ENCODE measurements at places on chromosomes 6 and 20. TPM values are rescaled to one million over a fixed set of nuclear protein-coding genes. Genes with fewer than 3 reads are reported as not detected.

Gene DUSP15
- 3.3 TPM for total RNA-seq

Gene FAM83D
- total RNA-seq = 311 TPM

Gene ZKSCAN3
- 8.1 TPM for total RNA-seq

Gene PAX1
- total RNA-seq = not detected

Gene PBOV1
- total RNA-seq = not detected

Gene OPRM1
- total RNA-seq = 0.40 TPM

Gene SSTR4
- total RNA-seq = not detected

Gene DEFB124
- not detected for total RNA-seq

DNA sequence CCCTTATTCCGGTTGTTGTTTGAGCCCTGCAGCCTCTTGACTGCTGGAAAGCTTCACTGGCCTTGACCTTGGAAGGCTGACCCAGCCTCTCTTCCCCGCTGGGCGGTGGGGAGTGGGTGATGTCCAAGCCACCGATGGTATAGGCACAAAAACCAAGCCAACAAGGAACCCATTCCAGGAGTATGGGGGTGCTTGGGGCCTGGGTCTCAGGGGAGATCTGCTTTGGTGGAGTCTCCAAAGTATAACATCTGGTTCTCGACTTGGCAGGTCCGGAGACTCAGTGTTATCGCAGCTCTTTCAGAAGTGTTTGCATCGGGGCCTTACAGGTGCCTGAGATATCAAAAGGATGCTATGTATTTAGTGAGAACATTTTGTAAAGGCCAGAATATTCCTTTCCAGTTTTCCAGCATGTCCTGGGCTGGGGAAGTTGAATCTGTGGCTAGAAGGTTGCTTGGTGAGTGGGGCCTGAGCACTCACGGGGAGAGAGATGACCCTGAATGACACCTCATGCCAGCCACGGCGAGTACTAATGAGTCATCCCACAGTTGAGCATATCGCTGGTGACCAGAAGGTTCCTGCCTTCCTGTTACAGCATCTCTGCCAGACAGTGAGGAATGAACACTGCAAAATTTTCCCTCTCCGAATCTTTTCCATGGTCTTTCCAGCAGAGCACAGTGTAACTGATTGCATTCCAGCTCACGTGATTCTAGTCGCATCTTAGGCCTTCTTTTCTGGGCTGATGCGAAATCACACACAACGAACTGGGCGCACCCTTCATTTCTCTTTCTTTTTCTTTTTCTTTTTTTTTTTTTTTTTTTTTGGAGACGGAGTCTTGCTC, 133.9 kb downstream of the ZDHHC14 start:
- no peaks in the 10 kb centered on the region for H3K36me3 ChIP-seq
- no peaks in the 10 kb centered on the region for H3K27me3 ChIP-seq
- H3K4me3 ChIP-seq = no peak overlapping the region
- no peaks in the 10 kb centered on the region for H3K4me1 ChIP-seq

GRCh38 chr6:89432875-89433251, at the start of gene ANKRD6:
Gene ANKRD6, plus strand, starts transcription at chr6:89433152. Its CDS starts 133,825 bp downstream, at chr6:89566977.
- DNase-seq = no peak
- no peaks in the 10 kb centered on the region for H3K36me3 ChIP-seq
- H3K4me3 ChIP-seq = peak within 1 kb of the TSS; percentile 75
- H3K27me3 ChIP-seq = no peaks in the 10 kb centered on the region
- H3K4me1 ChIP-seq = no peaks in the 10 kb centered on the region
- H3K27ac ChIP-seq = peak within 1 kb of the TSS; percentile 30

DNA sequence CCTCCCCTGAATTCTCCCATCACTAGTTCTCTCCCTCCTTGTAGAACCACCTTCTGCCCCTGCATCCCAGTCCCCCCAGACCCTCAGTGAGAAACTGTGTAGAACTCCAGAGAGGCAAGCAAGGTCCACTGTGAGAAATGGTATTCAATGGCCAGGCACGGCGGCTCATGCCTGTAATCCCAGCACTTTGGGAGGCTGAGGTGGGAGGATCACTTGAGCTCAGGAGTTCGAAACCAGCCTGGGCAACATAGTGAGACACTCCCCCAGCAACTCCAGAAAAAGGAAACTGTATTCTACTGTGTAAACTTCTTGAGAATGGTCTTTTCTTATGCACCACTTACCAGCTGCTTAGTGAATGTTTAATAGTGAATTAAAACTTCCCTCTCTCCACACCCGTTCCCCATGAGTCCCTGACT, 8.2 kb upstream of the CD83 start:
- no peak overlapping the region for H3K27ac ChIP-seq
- no peak overlapping the region for H3K4me3 ChIP-seq
- H3K36me3 ChIP-seq = no peaks in the 10 kb centered on the region
- H3K4me1 ChIP-seq = no peaks in the 10 kb centered on the region
- H3K27me3 ChIP-seq = no peaks in the 10 kb centered on the region

GRCh38 chr6:67736161-67736560, 898.9 kb upstream of the ADGRB3 start:
- H3K27ac ChIP-seq = no peak overlapping the region
- no peaks in the 10 kb centered on the region for H3K27me3 ChIP-seq
- H3K4me1 ChIP-seq = no peaks in the 10 kb centered on the region
- no peaks in the 10 kb centered on the region for H3K36me3 ChIP-seq

DNA sequence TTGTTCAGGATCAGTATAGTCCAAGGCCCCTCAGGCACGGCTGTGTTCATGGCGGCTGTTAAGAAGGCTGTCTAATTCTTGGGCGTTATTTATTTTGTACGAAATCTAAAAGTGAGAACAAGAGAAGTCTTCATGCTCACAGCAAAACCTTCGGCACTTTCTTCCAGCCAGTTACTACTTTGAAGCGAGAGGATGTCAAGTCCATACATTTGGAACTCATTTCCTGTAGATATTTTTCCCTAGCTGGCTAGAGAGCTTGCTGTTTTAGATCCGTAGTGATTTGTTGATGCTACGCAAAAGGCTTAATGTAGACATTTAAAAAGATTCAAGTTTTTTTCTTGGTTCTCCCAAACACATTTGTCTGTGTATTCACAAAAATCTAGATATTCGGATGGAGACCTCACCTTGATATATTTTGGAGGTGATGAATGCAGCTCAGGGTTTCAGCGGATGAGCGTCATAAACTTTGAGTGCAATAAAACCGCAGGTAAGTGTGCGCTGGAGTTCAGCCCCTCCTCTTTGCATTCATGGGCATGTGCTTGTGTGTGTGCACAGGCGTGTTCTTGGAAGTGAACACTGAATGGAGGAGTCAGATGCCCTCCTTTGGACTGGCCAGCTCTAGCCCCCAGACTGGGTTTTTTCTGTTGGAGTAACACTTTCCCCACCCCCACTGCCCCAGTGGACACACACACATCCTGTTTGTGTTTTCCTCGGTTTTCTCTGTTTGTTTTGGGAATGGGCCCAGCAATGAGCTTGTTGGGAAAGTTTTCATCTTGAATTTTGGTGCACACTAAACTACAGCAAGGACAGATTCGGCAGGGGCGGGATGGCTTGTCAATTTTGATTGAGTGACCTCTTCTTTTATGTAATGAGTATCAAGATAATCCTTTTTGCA, 65.4 kb downstream of the IGF2R start:
- H3K4me3 ChIP-seq = no peak overlapping the region
- no peak overlapping the region for H3K27ac ChIP-seq
- peaks cover 24% of the 10 kb centered on the region for H3K4me1 ChIP-seq
- peaks cover 41% of the 10 kb centered on the region for H3K36me3 ChIP-seq
- DNase-seq = peak; percentile 47

DNA sequence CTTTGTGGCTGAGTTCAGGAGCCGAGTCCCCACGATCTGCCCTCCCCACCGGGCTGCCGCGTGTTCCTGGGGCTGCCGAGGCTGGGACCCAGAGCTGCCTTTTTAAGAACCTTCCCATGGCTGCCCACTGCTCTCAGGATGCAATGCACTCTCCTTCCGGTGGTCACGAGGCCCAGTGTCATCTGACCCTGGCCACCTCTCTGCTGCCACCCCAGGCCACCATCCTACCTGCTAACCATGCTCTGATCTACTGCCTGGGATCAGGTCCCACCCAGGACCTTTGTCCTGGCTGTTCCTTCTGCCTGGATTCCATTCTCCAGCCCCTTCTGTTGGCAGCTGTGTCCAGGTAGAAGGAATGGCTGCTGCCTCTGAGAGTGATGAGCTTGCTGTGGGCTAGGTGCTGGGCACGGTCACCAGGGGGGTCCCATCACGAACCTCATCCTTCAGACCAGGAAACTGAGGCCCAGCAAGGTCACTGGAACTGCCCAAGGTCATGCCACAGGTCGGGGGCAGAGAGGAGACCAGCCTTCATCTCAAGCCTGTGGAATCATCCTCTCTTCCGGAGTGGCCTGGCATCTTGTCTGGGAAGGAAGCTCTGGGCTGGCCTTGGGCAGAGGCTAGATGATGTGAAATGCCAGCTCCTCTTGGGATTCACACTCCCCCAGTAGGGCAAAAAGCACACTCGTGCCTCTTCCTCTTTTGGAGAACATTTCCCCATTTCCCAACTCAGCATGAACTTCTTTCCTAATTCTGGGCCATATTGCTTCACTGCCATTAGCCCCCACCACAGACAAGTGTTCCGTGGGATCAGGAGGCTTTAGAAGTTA, 20.5 kb downstream of the PCK1 start:
- no peaks in the 10 kb centered on the region for H3K36me3 ChIP-seq
- no peak for DNase-seq
- no peak overlapping the region for H3K4me3 ChIP-seq
- peaks cover 60% of the 10 kb centered on the region for H3K4me1 ChIP-seq

DNA sequence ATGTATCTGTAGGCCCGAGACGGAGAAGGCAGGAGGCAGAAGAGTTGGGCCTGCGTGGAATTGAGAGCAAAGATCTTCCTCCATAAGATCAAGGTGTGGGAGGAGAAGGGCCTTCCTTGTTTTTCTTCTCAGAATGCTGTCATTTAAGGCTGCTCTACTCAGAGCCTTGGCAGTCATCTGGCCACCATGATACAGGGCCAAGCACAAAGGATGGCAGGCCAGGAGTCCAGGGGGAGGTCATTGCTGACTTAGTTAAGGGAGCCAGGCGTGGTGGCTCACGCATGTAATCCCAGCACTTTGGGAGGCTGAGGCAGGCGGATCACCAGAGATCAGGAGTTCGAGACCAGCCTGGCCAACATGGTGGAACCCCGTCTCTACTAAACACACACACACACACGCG, 137.1 kb downstream of the BMP7 start:
- no peaks in the 10 kb centered on the region for H3K36me3 ChIP-seq
- H3K4me3 ChIP-seq = no peak overlapping the region
- H3K27me3 ChIP-seq = no peaks in the 10 kb centered on the region
- H3K4me1 ChIP-seq = no peaks in the 10 kb centered on the region
- no peak overlapping the region for H3K27ac ChIP-seq

- no peak overlapping the region for H3K4me3 ChIP-seq
- no peaks in the 10 kb centered on the region for H3K4me1 ChIP-seq
- no peaks in the 10 kb centered on the region for H3K36me3 ChIP-seq
- no peaks in the 10 kb centered on the region for H3K27me3 ChIP-seq
Measured at GRCh38 chr6:90322976-90323474, 26.4 kb upstream of the BACH2 start.

DNA sequence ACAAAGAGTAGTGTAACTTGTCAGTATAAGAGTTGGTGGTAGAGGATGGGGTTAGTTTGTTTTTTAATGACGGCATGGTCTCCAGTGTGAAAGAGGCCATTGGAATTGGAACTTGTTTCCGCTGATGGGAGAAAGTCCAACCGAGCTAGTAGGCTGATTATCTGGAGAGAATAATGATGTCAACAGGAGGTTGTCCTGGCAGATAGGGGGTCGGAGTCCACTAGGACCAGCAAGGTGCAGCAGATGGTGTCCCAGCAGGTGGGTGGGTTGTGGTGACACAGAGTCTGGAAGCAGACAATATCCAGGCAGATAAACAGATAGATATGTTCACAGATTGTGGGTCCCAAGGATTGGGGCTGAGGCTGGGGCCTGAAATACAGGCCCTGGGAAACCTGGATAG, 35.1 kb downstream of the PKIB start:
- no peak overlapping the region for H3K27ac ChIP-seq
- no peaks in the 10 kb centered on the region for H3K36me3 ChIP-seq

DNA sequence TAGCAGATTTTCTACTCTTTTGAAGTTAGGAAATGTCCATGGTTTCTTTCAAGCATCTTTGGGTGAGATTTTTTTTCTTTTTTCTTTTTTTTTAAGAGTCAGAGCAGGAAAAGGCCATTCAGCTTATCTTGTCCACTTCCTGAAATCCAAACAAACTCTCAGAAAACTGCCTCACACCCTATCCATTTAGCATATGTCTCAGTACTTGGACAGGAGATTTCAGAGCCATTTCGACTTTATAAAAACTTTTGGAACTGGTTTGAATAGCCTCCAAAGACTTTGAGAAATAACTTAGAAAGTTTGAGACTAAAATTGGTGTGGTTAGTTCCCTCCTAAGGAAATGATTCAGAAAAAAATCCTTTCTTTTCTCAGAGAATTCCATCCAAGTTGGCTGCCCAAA, 125.1 kb downstream of the MYLK4 start:
- no peak overlapping the region for H3K27ac ChIP-seq
- no peak for DNase-seq
- H3K36me3 ChIP-seq = no peaks in the 10 kb centered on the region
- H3K4me1 ChIP-seq = no peaks in the 10 kb centered on the region
- H3K4me3 ChIP-seq = no peak overlapping the region

DNA sequence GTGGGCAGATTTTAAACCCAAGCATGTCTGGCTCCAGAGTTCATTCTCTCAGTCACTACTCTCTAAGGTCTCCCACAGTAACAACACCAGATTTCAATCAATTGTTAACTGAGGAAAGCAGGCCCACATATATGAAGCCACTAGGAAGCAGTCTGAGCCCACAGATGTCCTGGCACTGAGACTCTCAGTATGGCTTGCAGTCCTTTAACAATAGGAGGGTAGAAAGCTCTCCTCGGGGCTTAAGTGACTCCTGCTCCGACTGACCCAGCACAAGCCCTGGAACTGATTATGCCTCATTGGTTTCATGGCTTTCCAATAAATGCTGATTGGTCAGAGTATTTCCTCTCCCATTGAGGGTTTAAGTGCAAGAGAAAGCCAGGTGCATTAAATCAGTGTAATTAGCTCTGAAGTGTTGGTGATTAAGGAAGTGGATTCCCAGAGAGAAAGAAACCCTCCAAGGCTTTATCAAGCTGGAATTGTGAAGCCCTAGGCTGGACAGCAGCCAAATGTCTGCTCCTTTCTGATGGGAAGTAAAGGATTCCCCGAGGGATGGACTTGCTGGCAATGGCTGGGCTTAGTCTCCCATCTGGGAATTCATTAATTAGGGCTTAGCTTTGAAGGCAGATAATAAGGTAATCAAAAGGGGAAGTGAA, 76.6 kb upstream of the PROKR2 start:
- no peak overlapping the region for H3K4me3 ChIP-seq
- H3K36me3 ChIP-seq = no peaks in the 10 kb centered on the region
- no peak for DNase-seq
- H3K27me3 ChIP-seq = no peaks in the 10 kb centered on the region
- no peak overlapping the region for H3K27ac ChIP-seq
- no peaks in the 10 kb centered on the region for H3K4me1 ChIP-seq

DNA sequence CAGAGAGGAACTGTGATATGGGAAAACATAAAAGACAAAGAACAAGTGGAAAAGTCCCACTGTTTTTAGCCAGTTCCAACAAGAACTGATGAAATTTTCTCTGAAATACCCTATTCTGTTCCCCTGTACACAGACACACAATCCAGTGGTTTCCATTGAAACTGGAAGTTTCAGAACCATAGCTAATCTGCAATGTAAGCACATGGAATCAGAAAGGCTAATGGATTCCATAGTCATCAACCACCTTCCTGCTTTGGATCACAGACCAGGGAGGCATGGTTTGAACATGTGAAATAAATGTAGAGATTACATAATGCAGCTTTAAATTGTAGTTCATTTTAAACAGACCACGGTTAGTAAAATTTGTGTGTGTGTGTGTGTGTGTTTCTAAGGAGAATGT, 242.1 kb downstream of the GJA1 start:
- no peaks in the 10 kb centered on the region for H3K4me1 ChIP-seq
- no peaks in the 10 kb centered on the region for H3K36me3 ChIP-seq
- no peak overlapping the region for H3K27ac ChIP-seq
- H3K4me3 ChIP-seq = no peak overlapping the region
